Hematopoietic multipotent progenitor cell treated with erythropoietin and hydrocortisone succinate and interleukin-3 and kit ligand, for 15 days (in vitro differentiated cells): ENCODE measurements at places on chromosomes 12 and 14.

DNA sequence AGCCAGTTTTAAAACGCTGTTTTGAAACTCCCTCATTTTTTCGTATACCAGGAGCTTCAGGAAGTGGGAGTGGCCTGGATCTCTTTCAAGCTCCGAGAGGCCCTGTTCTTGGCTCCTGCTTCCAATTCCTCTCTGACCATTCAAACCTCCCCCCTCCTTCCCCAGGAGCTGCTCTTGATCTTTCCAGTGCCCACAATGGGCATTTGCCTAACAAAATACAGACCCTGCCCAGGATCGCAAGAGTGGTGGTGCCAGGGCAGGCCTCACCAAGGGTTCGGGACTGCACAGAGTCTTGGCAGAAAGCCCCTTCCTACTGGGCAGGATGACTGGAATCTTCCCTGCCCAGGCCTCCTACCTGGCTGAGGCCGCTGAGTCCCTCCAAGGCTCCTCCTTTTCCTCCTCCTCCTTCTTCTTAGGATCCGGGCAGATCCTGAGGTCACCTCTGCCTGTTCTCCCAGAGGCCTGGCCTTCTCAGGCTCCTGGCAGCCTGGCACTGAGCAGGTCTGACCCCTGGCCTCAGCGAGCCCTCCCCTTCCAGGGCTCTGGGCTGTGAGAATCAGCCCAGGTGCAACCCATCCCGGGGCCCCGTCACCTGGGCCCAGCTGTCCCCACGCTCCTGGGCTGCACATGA, 46.9 kb upstream of the NOS1 start:
- DNase-seq: no peak

GRCh38 chr12:118870551-118870950, 110.8 kb upstream of the SRRM4 start:
- no peak for DNase-seq

GRCh38 chr14:73718418-73719251, 4.5 kb upstream of the PNMA1 start:
- DNase-seq: no peak

DNA sequence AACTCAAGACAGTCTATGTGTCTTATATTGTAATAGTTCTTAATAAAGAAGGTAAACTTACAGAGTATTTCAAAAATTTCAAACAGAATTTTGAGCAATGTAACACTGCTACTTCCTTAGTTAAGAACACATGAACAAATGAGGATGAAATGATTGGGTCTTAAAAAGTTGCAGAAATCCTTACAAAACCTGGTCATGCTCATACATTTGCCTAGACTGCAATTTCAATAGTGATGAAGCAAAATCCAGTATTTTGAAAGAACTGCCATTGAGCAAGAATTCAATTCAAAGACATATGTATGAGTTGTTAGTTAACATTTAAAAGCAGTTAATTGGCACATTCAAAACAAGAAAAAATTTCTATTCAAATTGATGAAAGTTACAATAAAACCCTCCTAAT, 17.8 kb upstream of the HIF1A start:
- no peak for DNase-seq

DNA sequence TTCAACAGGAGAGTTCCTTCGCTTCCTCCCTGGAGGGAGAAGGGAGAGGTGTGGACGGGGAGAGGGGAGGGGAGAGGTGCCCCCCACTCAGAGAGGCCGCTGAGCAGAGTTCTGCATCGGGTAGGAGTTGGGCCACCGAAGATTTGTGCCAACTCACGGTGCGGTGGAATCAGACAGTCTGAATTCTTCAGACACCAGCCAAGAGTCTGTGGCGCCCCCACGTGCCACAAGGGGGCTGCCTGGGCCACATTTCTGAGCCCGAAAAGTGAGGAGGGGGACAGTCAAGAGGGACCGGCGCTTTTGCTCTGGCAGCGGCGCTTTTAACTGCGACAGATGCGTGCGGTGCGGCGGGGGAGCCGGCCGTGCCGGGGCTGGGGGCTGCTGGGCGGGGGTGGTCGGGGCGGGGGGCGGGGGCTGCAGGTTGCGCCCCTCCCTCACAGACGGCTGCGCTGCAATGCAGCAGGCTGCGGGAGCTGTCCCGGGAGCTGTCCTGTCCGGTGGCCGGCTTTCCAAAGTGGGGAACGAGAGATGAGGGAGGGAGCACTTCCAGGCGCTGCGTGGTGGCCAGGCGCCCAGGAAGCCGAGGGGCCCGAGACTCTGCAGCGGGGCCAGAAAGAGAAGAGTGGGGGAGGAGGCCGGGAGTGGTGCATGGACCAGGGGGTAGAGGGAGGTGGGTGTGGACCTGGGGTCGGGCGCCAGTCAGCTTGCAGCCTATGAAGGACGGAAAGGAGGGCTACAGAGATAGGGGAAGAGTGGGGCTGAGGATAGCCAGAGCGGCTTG, 975 bp upstream of the RTL1 start:
- no peak for DNase-seq

- DNase-seq: no peak
These were observed 53.5 kb upstream of the DUSP6 start for GRCh38 chr12:89405626-89406345.

DNA sequence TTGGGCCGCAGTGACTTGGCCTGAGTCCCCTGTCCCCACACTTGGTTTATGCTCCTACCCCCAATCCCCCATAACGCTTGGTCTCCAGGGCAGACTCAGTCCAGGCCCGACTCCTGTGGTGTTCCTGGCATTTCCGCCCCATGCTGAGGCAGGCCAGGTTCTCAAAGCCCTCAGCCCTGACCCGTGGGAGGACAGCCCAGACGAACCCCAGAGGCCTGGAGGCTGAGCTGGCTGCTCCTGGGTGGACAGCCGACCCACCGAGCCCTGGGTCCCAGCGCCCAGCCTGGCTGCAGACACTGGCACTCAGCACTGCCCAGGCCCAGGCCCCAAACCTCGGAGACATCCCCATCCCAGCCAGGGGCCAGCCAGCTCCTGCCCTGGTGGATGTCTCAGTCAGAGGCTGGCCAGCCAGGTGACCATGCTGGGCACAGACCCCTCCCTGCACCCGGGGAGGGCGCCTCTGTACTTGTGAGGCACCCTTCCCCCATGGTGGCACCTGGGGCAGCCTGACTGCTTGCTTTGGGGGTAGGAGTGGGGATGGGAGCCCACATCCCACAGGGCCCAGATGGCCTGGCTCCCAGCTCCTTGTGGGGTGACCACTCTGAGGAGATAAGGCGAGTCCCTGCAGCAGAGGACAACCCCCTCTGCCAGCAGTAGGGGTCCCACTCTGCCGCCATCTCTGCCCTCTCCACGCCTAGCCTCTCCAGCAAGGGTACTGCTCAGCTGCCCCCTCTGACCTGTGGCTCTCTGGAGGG, 1.4 kb downstream of the PLD4 start:
- DNase-seq: no peak

DNA sequence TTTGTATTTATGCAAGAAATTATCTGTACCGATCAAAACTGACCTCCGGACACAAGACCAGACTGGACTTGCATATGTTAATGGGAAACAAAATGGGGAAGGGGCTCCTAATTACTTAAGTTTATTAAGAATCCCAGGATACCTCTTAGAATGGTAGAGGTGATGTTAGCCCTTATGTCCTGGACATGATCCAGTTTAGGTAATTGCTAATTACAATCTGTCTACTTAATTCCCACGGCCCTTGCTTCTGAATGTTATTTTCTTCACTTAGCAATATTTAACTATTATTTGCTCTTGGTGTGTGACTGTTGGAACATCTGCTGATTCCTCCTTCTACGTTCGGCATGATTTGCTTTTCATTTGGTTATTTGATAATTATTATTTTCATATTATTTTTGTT, 644.0 kb downstream of the DIO2 start:
- DNase-seq: no peak

DNA sequence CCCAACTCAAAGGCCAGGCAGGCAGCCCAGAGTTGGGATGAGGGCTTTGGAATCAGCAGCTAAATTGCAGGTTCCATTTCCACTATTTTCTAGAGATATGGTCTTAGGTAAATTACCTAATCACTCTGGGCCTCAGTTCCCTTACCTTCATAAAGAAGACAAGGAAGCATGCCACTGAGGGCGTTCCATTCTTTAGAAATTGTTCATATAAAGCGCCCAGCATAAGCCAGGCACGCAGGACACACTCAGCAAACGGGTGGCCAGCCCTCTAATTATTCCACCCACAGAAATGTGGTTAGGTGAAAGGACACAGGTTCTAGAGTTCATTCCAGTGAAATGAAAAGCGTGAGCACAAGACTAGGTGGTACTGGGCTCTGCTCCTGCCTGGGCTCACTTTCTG, 87.9 kb upstream of the BCL11B start:
- no peak for DNase-seq

DNA sequence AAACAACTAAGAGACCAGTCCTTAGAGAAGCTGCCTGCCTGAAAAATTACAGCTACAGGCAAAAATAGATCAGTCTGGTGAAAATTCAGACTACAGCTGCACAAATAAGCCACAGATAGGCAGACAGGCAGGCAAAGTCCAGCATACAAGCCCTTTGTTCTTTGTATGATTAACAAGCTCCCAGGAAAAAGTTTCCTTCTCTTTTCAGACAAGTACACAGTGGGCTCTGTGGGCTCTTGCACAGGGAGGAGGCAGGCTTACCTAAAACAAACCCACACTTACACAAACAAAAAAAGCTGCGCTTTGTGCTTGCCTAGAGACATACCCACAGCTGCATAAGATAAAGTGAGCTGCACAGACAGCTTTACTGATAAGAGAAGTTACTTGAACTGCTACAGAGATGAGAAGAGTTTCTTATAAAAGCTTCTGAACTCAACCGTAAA, 7.7 kb downstream of the OR6C68 start:
- DNase-seq: no peak

- DNase-seq: peak; percentile 24
These were observed 938 bp downstream of the RALGAPA1 start for GRCh38 chr14:35808076-35808637.

GRCh38 chr12:26623136-26623535, 209.9 kb downstream of the ITPR2 start:
- DNase-seq: no peak

GRCh38 chr12:110776410-110776809, 33.7 kb upstream of the PPP1CC start:
- DNase-seq: no peak

DNA sequence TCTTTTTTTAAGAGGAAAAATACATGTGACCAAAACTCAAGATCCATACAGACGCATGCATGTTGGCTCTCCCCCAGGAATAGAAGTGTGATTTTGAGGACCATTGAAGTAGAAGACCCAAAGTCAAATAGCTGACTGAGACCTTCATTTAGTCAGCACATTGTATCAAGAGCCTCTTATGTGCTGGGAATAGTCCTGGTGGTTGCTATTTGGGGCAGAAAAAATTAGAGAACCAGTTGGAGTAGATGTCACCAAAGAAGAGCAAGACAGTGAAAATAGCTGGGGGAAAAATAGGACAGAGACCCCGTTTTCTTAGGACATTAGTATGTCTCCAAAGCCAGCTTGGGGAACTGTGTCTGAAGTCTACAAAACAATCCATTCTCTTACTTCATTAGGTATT, 93.6 kb downstream of the PELI2 start:
- no peak for DNase-seq

DNA sequence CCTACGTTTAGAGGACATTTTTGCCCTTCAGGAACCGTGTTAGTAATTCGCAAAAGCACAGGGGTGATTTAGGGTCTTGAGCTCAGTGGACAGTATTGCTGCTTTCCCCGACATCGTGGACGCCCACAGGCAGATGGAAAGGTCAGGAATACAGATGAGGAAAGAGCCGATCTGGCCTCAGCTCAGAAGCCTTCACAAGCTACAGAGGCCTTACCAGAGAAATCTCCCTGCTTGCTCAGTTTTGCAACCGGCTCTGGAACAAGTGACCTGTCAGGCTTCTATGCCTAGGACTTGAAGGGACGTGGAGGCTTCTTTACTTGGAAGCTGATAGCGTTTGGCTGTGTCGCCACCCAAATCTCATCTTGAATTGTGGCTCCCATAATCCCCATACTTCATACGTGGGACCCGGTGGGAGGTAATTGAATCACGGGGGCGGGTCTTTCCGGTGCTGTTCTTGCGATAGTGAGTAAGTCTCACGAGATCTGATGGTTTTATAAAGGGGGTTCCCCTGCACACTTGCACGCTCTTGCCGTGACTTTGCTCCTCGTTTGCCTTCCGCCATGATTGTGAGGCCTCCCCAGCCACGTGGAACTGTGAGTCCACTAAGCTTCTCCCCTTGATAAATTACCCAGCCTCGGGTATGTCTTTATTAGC, 332.5 kb downstream of the MED13L start:
- no peak for DNase-seq

DNA sequence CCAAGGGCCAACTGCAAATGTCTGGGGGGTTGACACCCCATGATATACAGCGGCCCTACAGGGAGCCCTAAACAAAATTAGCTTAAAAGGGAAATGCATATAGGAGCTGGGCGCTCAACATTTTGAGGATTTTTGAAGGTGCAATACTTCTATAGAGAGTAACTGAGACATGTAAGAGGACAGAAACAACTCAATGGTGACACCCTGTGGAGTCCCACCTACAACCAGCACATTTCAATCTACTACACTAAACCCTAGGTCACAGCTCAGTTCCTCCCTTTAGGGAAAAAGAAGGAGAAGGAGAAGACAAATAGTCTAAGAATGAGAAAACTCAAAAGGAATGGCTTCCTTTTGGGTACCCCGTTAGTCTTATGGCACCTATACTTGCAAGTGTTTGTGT, 1010.5 kb upstream of the NOVA1 start:
- no peak for DNase-seq

GRCh38 chr14:103546652-103547454, 15.6 kb downstream of the BAG5 start:
- DNase-seq: peak; percentile 72

DNA sequence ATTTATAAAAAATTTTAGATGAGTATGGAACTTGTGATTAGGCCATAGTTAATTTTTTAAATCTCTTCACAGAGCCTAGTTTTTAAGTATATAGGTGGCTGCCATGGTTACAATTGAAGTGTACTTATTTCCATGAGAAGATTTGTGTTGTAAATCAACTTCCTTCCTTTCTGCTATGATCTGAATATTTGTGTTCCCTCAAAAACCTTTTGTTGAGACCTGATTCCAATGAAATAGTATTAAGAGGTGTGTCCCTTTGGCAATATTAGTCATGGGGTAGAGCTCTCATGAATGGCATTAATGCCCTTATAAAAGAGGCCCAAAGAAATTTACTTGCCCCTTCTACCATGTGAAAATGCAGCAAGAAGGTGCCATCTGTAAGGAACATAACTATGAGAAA, 28.8 kb downstream of the ETNK1 start:
- no peak for DNase-seq

GRCh38 chr14:61524211-61524806, 171.0 kb upstream of the HIF1A start:
- no peak for DNase-seq

GRCh38 chr14:64461221-64461620, 4.1 kb upstream of the AKAP5 start:
- DNase-seq: no peak

GRCh38 chr12:11652351-11653040, 3.0 kb downstream of the ETV6 start:
- peak; percentile 8 for DNase-seq

DNA sequence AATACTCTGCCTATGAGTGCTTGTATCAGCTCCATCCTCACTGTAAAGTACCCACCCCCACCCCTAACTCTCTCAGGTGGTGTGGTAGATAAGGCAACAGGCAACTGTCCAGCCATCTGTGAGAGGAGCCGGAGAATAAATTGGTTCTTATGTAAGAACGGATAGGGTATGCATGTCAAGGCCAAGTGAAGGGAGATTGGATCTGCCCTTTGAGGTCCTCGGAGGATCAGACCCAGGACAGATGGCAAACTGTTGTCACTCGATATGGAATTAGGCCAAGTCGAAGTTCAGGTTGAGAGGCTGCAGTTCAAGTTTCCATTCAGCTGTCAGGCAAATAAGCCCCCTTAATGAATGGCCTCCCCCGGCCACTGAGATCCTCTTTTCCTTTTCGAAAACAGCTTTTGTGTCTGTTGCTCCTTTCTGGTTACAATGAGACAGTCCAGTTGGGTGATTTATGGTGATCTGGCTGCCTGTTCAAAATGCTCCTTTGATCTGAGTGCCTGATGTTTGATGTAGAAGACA, 120.3 kb downstream of the VRK1 start:
- DNase-seq: peak; percentile 60
